Stimulated activated naive CD4-positive, alpha-beta T cell (primary cell): ENCODE measurements at places on chromosomes 1 and 21.

- no peak for DNase-seq
These were observed 151.0 kb upstream of the C1orf87 start for GRCh38 chr1:60224523-60224922.

DNA sequence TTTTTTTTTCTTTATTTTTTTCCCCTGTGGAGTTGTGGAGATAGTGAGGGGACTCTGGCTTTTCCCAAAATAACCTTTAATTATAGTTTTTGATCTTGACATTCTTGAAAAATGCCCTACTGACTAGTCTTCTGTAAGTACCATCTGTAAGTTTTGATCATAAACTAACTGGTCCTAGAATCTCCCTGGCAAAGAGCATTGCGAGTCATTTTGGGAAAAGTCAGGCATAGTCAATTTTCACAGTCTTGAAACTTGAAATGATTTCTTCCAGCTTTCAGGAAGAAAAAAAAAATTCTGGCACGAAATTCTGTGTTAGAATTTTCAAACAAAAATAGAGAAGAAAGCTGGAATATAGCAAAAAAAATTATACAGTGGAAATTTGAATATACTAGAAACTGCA, 181.2 kb upstream of the SNX7 start:
- DNase-seq = no peak

GRCh38 chr21:25552856-25553255, 54.4 kb downstream of the MRPL39 start:
- DNase-seq = no peak

DNA sequence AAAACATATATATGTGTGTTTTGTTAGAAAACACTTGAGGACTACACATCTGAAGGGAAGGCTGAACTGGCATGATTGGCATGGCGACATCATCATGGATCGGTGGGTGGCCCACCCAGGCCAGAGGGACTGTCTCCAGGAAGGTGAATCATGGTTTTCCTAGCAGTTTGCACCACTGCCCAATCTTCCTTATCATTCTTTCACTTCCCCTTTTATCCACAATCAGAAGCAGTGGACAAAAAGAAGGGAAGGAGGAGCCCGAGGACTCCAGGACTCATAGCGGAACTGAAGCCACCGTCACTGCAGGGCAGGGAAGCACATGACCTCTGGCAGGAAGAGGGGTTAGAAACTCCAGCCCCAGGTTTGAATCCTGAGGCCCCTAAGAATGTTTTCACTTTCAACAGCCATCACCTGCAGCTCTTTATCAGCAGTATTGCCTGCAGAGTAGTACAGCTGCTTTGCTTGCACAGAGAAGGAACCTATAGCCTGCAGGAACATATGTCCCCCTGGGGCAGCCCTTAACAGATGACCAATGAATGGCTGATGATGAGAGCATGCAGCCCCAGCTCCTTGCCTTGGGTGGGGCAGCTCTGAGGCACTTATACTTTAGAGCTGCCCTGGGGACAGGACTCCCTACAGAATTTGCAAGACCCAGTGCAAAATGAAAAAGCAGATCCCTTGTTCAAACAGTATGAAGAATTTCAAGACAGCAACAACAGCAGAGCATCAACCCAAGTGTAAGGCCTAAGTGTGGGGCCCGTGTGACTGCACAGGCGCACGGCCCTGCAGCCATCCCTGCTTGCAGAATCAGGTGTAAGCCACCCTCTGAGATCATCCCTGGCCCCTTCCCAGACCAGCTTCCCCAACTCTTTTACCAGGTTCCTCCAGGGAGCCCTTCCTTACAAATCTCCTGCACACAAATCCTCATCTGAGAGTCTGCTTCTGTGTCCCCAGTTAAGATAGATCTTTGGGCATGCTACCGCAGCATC, 241.8 kb upstream of the IRF2BP2 start:
- DNase-seq = no peak

- no peak for DNase-seq
These were observed 52.4 kb upstream of the SLFNL1 start for GRCh38 chr1:41073971-41074370.

- no peak for DNase-seq
These were observed 5.3 kb upstream of the MROH9 start for GRCh38 chr1:170929835-170930554.

DNA sequence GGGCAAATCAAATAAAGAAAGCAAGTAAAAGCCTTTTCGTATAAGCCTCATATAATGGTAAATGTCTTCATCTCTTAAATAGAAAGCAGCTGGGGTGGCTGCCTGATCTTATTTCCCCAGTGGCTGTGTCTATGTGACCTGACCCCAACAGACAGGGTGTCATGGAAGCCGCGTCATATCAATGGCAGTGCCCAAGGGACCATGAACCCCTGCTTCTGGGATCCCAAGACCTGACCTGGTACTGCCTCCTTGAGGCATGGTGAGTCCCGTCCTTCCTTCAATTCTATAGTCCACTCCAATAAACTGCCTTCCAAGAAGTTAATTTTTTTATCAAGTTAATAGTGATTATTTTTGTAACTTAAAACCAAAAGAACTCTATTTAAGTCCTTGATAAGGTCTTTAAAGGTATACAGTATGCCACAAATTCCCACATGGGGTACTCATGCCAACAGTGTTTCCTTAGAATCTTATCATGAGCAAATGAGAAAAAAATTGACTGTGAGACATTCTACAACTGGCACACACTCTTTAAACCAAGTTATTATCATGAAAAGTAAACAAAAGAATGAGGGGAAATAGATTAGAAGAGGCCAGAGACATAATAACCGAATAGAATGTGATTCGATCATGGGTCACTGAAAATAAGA, 104.6 kb downstream of the ADSS2 start:
- no peak for DNase-seq

DNA sequence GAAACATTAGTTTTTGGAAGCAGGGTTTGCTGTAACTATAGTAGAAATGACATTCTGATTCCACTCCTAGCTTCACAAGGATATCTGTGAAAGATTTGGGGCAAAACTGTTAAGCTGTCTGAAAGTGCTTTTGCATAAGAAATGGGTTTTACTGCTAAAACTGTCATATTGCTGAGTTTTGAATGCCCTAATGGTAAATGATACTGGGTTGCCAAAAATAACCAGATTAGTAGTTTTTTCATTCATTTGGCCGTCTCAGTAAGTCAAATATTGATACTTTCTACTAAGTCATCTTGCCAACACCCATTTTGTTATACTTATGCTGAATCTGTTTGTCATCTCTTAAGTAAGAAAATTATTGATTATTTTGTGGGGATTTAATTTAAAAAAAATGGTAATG, 399 bp upstream of the PTPRC start:
- DNase-seq = no peak

DNA sequence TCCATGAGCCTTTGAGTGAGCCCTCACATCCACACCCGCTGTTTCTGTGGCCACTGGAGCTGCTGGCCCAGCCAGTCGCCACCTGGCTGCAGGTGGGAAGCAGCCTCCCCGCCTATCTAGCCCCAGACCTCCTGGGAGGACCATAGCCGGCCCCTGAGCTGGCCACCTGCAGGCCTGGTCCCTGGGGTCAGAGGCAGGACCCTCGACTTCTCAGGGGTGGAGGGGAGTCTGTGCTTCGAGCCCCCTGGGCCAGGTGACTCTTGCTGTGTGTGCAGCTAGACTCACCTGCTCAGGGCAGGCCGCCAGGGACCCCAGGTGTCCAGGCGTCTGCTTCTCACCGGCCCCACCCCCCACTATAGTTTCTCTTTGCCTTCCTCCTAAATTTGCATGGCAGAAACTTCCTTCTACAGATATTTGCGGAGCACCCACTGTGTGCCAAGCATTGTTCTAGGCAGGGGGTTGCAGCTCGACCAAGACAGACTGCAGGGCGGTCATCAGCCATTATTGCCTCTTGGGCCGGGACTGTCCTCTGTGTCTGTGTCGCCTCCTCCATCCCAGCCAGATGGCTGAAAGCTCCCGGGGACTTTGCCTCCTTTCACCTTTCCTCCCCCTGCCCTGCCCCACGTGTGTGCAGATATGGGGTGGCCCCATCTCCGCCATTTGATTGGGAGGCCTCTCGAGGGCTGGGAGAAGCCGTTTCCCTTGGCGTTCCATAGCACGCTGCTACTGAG, 27.3 kb downstream of the SPSB1 start:
- no peak for DNase-seq

DNA sequence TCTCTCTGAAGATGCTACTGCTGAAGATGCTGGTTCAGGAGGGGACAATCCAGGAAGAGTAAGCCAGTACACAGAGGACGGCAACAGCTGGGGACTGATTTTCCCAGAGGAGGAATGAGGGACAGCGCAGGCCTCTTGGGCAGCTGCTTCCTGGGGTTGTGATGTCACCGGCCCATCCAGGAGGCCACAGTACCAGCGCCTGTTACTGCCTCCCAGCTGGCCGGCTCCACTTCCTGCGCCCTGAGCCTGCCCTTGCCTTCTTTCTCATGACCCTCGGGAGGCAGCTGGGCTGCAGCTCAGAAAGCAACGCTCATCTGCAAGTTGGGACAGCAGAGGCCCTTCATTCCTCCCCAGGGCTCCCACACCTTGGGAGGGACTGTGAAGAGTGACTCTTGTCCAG, 21.9 kb upstream of the ID3 start:
- no peak for DNase-seq

DNA sequence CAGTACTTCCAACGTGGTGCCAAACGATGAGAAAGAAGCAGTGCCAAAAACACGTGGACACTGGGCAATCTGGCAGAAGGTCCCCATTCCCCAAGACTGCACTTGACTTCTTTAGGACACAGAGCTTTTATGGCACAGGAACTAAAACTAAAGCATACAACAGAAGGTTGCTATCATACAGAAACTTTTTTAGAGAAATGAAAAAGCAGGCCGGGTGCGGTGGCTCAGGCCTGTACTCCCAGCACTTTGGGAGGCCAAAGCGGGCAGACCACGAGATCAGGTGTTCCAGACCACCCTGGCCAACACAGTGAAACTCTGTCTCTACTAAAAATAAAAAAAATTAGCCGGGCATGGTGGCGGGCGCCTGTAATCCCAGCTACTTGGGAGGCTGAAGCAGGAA, 43.0 kb downstream of the GNB1 start:
- DNase-seq = no peak

- DNase-seq = no peak
These were observed 5.8 kb upstream of the ZBTB17 start for GRCh38 chr1:15981679-15982078.

- DNase-seq = no peak
These were observed 854 bp upstream of the ZRANB2 start for GRCh38 chr1:71081697-71082080.

DNA sequence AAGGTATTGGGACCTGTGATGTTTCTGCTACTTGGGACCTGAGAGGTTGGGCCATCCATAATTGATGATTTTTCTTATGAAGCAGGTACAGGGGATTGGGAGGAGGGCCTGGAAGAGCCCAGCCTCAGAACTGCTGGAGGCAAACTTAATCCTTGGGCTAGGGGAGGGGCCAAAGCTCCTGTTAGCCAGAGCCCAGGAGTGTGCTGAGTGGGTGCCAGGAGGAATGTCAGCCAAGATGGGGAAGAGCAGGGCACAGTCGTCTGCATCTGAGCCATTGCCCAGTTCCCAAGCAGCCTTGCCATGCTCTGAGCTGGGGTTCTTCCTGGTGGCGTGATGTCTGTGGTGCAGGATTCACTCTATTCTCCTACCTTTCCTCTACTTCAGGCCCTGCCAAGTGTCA, 5.8 kb downstream of the MAPKAPK2 start:
- no peak for DNase-seq

- no peak for DNase-seq
These were observed 17.1 kb downstream of the ARHGEF16 start for GRCh38 chr1:3471356-3472087.

GRCh38 chr1:117275055-117275454, 64.3 kb upstream of the VTCN1 start:
- no peak for DNase-seq

GRCh38 chr1:201328576-201328975, 45.3 kb downstream of the PKP1 start:
- DNase-seq = no peak

DNA sequence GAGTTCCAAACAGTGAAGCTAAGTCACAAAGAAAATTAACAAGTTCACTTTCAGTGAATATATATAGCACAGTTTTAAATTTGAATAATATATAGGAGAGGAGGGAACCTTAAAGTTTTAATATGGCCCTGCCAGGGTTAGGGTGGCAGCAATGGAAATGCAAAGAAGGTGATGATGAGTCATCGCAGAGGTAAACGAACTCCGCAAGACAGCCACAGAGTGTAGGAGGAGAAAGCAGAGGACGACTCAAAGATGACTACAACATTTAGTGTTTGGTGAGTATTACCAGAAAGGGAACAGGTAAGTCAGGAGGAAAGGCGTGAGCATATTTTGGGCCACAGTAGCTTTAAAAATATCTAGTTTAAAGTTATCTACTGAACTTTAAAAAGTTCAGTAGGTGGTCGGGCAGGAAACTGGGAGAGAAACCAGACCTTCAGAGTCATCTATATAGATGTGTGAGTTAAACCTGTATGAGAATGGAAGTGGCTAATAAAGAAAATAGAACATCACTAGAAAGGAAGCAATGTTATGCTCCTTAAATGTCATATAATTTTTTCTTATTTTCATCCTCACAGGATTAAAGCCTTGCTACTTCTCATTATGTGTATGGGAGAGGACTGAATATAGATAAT, 75.7 kb downstream of the UCHL5 start:
- no peak for DNase-seq

- no peak for DNase-seq
These were observed 163.4 kb upstream of the CACNA1E start for GRCh38 chr1:181319907-181320306.

DNA sequence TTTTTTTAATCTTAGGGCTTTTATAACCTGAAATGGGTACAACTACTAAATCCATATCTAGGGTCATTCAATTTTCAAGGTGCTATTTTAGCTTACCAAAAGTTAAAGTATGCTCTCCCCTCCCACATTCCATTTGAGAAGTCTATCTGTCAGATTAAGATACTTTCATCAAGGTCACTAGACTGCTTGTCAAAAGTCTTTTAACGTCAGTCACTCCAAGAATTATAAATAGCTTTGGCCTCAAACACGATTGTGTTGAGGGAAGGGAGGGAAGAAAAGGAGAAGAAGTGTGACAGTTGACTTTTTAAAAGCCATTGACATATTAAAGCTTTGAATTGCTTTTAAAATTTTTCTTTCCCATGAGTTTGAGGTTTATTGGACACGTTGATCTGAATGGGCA, 175.8 kb downstream of the PTGER3 start:
- no peak for DNase-seq

- peak; percentile 68 for DNase-seq
These were observed at the start of the genes FBXO2 and FBXO44 for GRCh38 chr1:11654137-11654938. FBXO2 (minus strand) TSS chr1:11654429; CDS start chr1:11654340, 89 bp downstream. FBXO44 (plus strand) TSS chr1:11654877; CDS start chr1:11655836, 959 bp downstream.

DNA sequence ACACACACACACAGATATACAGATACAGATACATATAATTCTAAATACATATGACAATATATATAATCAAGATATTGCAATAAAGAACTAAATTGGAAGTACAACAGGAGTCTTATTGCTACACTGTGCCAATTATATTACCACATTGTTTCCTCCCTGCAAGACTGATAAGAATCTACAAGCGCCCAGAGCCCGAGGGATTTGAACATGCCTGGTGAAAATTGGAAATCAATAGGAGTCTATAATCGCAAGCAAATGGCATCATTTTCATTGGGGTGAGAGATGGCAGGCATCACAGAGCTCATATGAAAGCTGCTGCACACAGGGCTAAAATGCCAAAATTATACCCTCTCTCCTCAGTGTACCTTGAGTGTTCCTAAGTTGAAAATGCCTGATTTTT, 152.9 kb upstream of the PTBP2 start:
- no peak for DNase-seq
